ENCODE measurements at places on chromosomes 6 and 20. TPM values are rescaled to one million over a fixed set of nuclear protein-coding genes. Genes with fewer than 3 reads are reported as not detected.
A peak's percentile ranks its signal among the peaks of the same experiment; 100 is the strongest.

DNA sequence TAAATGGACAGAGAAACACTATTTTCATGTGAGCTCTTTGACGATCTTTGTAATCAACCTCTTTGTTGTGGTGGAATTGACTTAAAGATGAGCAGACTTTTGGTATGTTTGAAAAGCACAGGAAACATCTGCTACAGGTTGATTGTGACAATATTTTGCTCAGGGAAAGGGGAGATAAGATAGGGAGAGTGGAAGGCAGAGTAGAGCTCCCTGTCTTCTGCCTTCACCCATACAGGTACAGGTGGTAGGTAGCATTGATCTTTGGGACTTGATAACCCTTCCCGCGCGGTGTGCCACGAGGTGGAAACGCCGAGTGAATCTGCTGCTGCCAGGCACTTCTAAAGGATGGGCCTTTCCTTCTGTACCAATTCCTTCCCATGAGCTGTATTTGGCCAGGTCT lies 183.6 kb downstream of the UTRN start:
- no peak for DNase-seq

DNA sequence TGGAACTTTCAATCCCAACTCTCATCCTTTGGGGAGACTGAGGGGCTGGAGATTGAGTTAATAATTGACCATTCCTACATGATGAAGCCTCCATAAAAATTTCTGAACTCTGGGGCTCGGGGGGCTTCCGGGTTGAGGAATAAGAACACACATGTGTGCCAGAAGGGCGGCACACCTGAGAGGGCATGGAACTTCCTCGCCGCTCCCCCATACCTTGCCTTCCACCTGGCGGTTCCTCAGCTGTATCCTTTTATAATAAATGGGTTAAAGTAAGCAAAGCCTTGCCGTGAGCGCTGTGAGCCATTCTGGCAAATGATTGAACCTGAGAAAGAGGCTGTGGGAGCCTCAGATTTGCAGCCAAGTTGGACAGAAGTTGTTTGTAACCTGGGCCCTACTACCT lies 164.8 kb downstream of the LY86 start:
- no peak for DNase-seq

The TTBK1 gene
- total RNA-seq = 1.6 TPM

The HLA-DQB2 gene
- not detected for total RNA-seq

DNA sequence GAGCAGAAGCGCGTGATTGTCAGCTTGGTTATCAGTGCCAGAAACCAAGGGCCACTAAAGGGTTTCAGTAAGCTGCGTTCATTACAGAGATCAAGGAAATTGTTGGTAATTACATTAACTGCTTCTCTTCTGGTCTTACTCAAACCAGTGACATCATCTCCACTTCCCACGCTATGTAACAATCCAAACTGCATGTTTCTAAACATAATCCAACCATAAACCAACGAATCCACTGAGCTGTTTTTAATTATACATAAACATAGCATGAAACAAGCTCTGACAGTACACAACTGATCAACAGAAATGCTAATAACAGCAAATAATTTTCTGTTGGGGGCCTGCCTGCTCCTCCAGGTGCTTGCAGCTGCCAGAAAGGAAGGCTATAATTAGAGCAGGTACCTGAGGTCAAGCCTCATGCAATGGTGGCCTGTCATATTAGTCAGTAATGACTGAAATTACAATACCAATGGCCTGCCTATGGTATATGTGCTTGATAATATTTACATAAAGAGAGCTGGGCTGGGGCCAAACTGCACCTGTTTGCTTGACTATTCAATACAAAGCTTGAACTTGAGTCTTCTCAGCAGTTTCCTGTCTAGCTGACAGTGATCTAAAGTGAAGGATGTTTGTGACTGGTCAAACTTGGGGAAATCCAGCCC lies 40.1 kb downstream of the ILRUN start:
- DNase-seq = no peak

DNA sequence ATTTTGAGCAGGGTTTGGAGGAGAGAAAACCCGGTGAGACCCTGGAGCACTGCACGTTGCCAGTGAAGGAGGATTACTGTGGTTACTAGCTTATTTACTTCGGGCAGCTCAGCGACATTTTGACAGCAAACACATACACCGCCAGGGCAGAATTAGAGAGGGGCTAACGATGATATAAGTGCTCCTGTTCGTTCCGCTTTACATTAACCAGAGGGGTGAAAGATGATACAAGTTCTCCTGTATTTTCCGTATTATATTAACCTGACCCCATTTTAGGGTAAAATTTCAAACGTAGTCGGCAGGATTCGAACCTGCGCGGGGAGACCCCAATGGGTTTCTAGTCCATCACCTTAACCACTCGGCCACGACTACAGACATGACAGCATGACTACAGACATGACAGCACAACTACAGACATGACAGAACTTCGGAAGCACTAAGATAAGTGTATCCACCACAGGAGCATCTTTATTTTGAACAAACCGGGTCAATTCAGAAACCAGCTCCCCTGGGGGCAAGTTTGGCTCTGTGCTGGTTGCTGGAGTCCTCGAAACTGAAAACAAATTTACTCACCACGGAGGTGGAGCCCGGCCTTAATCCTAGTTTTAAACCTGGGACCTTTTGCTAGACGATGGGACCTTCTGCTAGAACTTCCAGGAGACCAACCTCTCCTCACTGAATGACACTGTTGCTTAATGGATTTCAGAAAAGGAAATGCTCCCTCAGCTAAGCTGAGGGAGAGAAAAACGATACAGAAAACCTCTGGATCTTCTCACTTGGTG lies 80.4 kb upstream of the ZNF184 start:
- peak; percentile 81 for DNase-seq

GRCh38 chr6:45929421-45930361 lies 86.0 kb downstream of the CLIC5 start:
- no peak for DNase-seq

The TNFAIP3 gene
- 5.6 TPM for total RNA-seq

The NDRG3 gene
- total RNA-seq = 22.4 TPM

The WFDC10B gene
- not detected for total RNA-seq

DNA sequence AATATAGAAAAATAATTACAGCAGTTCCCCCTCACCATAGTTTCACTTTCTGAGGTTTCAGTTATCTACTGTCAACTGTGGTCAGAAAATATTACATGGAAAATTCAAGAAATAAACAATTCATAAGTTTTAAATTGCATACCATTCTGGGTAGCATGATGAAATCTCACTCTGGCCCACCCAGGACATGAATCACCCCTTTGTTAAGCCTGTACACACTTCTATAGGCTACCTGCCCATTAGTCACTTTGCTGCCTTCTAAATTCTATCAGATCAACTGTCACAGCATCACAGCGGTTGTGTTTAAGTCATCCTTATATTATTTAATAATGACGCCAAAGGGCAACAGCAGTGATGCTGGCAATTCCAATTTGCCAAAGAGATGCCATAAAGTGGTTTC lies 140.3 kb upstream of the RUNX2 start:
- no peak for DNase-seq

The CNR1 gene
- 0.55 TPM for total RNA-seq

The ECI2 gene
- 67.5 TPM for total RNA-seq

DNA sequence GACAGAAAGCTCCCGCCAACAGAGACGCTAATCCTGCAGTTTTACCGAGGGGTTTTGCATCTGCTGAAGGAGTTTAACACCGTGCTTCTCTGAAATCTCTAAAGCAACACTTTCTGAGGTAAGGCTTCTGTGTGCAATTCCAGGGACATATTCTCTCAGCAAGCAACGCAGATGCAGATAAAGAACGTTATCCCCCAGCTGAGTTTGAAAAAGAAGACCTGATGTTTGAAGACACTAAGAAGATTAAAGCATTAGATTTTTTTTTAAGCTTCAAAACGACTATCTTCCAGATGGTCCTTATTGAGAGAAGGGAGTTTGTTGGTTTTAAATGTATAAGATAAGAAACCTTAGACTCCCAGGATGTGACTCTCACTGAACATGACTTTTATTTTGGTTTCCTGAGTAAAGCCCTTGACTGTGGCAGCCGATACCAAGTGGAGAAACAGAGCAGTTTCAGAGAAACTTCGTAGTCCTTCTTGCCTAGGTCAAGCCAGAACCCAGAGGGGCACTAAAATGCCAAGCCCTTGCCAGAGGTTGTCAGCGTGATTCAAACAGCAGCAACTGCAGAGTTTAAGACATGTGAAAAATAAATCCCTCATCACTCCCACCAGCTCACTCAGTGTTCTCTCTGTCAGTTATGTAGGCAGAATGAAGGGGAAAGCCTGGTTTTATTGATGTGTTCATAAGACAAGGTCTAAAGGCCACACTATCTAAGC lies 353.3 kb upstream of the CNR1 start:
- DNase-seq = no peak

The POPDC3 gene
- 6.0 TPM for total RNA-seq

The WFDC2 gene
- 59.6 TPM for total RNA-seq

- no peak for DNase-seq
Measured at GRCh38 chr20:14288341-14289330, 48.8 kb downstream of the FLRT3 start.

DNA sequence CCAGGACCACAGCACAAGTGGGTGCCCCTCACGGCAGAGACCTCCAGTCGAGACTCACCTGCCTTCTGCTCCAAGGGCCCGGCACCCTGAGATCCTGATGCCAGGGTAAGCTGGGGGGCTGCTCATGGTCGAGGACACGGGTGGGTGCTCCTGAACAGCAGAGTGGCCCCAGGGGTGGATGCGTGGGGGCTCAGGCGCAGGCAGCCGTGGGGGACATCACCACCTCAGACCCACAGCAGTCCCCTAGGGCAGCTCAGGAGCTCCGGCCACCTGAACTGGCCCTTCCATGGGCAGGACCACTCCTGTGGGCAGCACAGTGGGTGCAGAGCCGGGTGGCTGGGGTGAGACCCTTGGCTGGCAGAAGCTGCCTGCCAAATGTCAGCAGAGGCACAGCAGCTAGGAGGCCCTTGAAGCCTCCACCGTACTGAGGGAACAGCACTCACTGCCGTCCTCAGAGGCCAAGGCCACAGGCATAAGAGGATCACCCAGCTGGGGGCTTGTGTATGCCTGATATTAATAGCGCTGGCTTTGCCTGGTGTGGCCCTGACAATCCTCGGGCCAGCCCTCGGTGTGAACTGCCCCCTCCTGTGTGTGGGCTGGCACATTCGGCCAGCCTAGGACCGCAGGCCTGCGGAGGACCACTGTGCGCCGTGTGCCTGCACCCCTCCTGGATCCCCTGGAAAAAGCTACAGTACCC lies 5.4 kb downstream of the UCKL1 start:
- DNase-seq = no peak

The LINC00237 gene
- 0.90 TPM for total RNA-seq

DNA sequence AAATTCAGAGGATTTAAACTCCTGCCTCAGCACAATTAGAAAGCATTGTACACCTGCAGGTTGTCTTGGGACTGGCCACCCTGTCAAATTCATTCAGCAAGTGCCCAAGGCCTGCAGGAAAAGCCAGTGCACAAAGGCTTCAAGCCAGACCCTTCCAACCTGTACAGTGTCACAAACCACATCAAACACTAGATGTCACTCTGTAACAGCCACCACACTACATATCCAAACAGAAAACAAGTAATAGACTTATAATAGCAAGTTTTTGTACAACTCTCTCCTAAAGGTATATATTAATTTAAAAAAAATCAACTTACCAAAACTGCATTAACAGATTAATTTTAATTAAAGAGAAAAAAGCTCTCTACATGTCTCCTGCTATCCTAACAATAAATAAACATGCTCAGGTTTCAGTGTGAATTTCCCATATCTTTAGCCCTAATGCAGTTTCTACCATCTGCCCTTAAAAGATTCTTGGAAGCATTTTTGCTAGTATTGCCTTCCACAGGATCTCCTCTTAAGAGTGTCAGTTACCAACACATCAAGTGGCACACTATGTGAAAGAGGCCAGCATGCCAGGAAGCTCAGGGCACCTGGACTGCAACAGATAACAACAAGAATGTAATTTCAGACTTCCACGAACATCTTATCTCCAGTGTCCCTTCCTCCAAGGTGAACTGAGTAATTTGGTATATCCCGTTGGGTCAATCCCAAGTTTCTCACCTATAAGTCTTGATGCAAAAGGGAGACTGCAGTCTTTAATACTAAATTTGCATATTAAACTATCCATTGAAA lies 47.5 kb downstream of the RALGAPA2 start:
- DNase-seq = no peak

All from H9 (cell line).